Suppressor macrophage treated with lipopolysaccharide for 1 hour (primary cell): ENCODE measurements at places on chromosomes 1 and 21.
A peak's percentile ranks its signal among the peaks of the same experiment; 100 is the strongest.

- DNase-seq = no peak
Measured at GRCh38 chr1:10513199-10513598, 38.4 kb downstream of the PEX14 start.

GRCh38 chr1:201430776-201431175 is 9.2 kb upstream of the TNNI1 start:
- no peak for DNase-seq

- peak; percentile 73 for DNase-seq
Measured at GRCh38 chr1:211938561-211938997, 96.8 kb downstream of the INTS7 start.

- no peak for DNase-seq
Measured at GRCh38 chr1:25802915-25803314, 2.9 kb downstream of the SELENON start.

- peak; percentile 94 for DNase-seq
Measured at GRCh38 chr1:209692745-209693504, 11.7 kb upstream of the HSD11B1 start.

DNA sequence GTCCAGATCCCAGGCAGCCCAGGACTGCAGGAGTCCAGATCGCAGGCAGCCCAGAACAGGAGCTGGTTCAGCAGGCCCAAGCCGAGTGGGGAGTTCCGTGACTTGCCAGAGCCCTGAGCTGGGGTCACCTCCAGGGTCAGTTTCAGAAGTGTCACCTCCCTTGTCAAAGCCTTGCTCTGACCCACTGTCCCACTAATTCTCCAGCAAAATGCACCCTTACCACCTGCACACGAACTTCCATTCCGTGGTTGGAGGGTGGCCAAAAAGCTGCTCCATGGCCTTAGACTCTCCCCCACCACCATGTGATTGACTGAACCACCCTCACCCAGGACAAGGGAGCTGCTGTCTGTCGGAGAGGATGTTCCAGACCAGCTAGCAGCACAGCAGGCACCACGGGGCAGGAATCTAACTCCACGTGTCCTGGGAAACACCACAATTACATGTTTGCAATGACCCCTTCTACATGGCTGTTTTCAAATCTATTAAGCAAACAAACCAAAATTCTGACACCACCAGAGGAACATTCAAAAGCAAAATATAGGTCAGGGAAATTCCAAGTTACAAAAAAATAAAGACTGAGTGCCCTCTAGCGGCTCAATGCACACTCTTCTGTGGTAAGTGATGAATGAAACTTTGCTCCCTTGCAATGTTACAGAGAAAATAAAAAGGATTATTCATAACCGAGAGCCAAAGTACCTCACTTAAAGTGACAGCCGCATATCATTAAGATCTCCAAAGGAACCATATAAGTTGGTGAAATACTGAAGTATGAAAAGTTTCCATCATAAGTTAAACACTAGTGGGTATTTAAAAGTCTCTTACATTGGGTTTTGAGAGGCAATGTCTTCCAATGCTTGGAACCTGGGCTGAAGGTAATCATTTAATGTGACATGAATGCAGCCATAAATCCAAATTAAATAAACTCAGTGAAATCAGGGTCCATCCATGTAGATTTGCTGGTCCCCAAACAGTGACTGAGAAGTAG is 76.3 kb downstream of the NPHP4 start:
- peak; percentile 42 for DNase-seq

DNA sequence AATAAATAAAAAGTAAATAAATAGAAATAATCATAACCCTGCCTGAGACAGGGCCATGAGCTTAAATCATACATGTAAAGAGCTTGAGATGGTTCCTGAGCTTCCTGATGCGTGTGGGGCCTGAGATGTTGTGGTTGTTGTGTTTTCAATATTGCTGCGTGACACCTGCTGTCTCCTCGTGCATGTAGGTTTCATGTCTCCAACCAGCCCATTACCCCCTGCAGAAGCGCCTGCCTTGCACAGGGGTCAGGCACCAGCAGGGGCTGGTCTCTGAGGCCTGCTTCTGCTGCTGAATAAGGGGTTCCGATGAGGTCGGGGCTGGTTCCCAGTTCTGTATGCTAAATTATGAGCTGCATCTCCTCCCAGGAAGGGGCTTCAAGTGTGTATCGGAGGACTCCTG is 15.9 kb downstream of the UMODL1 start:
- no peak for DNase-seq

GRCh38 chr21:17370916-17371315 is 141.9 kb upstream of the CXADR start:
- no peak for DNase-seq

GRCh38 chr1:212471891-212472675 is 39.4 kb downstream of the NENF start:
- no peak for DNase-seq

DNA sequence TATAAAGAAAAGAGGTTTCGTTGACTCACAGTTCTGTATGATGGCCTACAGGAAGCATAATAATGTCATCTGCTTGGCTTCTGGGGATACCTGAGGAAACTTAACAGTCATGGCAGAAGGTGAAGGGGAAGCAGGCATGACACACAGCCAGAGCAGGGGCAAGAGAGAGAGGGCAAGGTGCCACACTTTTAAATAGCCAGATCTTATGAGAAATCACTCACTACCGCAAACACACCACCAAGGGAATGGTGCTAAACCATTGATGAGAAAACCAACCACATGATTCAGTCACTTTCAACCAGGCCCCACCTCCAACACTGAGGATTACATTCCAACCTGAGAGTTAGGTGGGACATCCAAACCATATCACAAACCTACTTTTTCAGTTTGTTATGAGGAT is 245.9 kb upstream of the SGIP1 start:
- DNase-seq = no peak

GRCh38 chr1:221458447-221459156 is 283.3 kb downstream of the DUSP10 start:
- no peak for DNase-seq

GRCh38 chr1:232578651-232579195 is 51.2 kb downstream of the SIPA1L2 start:
- DNase-seq = no peak

GRCh38 chr1:85180869-85181268 is 19.9 kb downstream of the SYDE2 start:
- DNase-seq = no peak

DNA sequence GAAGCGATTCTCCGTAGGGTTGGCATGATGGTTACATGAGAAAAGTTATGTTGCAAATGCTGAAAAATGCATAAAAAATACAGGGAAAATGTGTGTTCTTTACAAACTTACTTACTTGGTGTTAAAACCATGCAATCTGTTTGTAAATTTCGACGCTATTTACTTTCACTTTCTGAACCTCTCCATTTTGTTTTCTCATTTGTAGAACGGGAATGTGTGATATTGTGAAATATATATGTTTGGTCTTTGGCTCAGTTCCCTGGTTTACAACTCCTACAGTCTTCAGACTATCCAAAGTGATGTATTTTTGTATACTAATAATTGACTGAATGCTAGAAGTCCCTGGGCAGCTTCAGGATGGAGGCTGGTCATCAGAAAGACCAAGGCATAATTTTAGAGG is 982.3 kb downstream of the ADGRL2 start:
- no peak for DNase-seq

GRCh38 chr1:116431870-116432500 is 58.9 kb downstream of the ATP1A1 start:
- no peak for DNase-seq

GRCh38 chr1:8065369-8065768 is 39.3 kb upstream of the ERRFI1 start:
- DNase-seq = peak; percentile 21

DNA sequence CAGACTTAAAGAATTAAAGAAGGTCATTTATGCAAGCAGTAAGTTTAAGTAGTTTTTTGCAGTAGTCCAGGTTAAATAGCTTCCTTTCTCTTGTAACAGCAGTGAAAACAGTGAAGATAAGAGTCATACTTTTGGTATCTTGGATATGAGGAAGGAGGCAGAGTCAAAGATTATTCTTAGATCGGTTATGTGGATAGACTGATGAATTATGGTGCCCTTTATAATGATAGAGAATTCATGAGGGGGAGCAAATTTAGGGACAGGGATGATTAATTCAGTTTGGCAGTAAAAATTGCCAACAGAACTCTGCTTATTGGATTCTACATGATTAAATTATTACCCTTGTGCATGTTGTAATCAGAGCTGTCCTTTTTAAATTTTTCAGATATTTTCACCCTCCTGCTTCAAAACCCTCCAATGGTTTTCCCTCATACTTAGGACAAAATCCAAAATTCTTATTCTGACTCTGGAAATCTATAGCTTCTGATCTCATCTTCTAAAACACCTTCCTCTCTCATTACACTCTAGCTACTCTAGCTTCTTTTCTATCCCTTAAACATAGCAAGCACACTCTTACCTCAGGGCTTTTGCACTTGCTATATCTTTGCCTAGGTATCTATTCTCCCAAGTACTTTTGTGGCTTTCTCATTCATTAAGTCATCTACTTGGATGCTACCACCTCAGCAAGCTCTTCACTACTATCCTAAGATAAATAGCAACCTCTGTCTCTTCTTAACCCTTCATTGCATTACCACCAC is 79.8 kb downstream of the PKN2 start:
- DNase-seq = no peak

DNA sequence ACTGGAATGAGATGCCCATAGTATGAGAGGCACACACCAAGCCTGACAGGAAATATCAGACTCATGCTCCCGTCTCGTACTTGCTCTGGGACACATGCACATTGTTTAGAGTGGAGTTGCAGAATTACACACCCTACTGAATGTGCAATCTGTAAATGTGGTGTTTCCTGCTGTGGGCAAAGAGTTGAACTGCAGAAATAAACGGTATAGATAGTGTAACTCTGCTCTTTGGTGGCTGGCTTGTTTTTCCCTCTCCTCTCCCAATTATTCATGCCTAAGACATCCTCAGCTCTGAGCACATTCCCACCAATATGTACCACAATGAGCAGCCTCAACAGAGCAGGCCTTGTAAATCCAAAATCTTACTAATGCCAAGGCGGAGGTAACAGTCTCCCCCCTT is 90.1 kb upstream of the DIRAS3 start:
- DNase-seq = no peak

GRCh38 chr1:25971066-25971810 is 26.6 kb downstream of the PAFAH2 start:
- DNase-seq = peak; percentile 45

DNA sequence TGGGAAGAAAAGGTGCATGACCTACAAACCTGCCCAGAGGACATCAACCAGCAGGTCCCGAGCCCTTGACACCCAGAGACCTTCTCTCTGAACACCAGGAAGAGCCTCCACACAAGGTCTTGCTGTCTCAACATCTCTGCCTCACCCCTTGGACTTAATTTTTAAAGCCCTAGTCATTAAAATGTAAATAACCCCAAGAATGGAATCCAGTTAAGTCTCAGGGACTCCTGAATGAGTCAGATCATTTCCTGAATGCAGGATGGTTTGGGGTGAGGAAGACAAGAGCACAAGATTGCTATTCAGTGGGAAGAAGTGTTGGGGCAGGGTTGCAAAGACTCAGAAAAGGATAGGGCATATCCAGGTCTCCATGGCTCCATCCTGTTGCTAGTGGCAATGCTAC is 17.8 kb upstream of the GRIK3 start:
- DNase-seq = no peak

GRCh38 chr21:29390778-29391177 is 92.1 kb downstream of the BACH1 start:
- DNase-seq = no peak

- DNase-seq = no peak
Measured at GRCh38 chr1:218066332-218066731, 218.8 kb upstream of the RRP15 start.

GRCh38 chr21:14451546-14451945 is 68.6 kb upstream of the HSPA13 start:
- no peak for DNase-seq

DNA sequence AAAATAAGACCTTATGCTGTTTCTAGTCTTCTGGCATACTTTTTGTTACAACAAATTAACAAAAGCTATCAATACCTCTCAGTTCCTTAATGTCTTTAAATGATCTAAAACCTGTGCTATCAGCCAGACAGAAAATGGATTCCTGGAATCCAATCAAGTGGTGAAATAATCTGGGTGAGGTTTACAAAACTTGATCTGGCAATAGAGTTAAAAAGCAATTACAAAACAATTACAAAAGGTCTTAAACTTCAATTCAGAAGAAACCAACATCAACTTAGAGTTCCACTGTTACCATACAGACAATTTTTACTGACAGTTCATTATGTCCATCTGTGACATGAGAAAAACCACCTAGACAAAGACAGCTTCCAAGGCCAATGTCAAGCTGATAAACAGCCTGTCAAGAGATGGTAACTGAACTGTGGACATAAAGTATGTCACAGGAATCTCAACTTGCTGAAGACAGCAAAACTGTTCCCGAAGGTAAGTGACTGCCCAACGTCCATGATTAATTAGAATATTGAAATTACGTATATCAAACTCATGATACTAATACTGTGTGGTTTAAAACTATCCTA is 17.4 kb downstream of the ZZZ3 start:
- DNase-seq = no peak

DNA sequence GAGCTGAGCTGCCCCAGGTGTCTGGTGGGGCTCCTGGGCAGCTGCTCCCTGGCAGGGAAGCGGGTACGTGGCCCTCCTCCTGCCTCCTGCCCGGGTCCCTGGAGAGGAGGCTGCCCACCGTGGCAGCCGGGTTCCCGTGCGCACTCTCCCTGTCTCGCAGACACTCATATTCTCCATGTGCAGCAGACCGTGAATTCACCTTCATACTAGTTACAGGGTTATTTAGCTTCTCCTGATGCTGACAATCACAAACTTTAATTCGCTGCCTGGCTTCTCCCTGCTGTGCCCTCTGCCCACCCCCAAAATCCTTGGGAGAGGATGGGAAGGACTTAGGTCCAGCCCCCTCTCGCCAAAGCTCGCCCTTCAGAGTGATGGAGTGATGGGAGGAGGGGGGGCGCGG is 95.3 kb downstream of the CASZ1 start:
- no peak for DNase-seq

DNA sequence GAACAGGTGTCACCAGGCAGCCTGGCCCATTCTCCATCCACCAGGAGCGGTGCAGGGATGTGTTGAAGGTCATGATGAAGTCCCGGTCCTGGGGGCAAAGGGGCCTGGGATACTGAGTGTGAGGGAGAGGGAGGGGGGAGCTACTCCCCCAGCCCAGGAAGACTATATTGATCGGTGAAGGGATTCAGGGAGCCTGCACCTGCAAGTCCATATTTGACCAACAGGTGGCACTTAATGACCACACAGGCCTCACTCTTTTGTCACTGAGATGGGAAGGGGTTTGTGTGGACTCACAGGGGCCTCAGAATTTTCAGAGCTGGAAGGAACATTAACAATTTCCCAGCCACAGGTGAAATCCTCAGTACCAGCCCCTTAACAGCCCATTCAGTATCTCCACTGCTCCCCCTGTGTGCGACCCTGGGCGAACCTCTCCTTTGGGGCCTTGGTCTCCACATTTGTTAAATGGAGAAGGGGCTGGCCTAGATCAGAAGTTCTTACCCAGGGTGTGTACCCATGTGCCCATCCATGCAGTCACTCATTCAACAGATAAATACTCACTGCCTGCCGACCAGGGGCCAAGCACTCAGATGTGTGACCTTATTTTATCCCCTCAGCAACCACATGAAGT is 55.6 kb downstream of the NKAIN1 start:
- peak; percentile 68 for DNase-seq
